ENCODE measurements at places on chromosomes 3 and 15. TPM values are rescaled to one million over a fixed set of nuclear protein-coding genes. Genes with fewer than 3 reads are reported as not detected.

DNA sequence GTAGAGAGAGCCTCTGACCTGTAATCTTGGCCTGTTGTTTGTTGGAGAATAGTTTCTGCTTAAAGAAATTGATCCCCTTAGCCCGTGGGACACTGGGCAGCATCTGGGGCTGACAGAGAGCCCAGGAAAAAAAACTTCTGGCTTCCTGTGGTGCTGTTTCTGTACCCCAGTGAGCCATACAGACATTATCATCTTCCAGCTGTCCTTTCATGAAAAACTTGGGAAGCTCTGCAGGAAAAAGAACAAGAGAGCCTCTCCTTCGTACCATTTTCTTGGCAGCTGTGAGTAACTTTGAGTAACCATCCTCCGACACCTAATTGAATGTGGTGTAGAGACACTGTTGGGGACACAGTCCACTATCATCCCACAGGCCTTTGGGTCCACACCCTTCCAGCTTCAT lies 333.0 kb downstream of the SHQ1 start:
- no peaks in the 10 kb centered on the region for H3K36me3 ChIP-seq
- no peak overlapping the region for H3K27ac ChIP-seq
- no peaks in the 10 kb centered on the region for H3K4me1 ChIP-seq
- no peak overlapping the region for H3K4me3 ChIP-seq
- H3K27me3 ChIP-seq: no peaks in the 10 kb centered on the region

DNA sequence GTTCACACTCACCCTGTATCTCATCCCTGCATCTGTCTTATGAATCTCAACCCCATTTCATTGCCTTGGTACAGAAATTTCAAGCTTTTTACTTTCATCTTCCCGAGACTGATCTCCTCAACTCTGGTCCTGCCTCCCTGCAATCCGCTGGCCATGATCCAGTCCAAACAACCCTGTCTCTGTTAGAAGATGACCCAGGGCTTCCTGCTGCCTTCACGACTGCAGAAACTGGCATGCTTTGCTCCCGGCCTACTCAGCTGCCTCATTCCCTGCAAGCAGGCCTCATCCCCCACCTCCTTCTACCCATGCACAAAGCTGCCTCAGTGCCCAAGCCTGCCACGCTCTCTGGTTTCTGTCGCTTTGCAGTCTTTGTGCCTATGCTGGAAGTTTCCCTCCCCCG lies 12.4 kb downstream of the HES1 start:
- no peaks in the 10 kb centered on the region for H3K36me3 ChIP-seq
- H3K27ac ChIP-seq: no peak overlapping the region
- H3K4me1 ChIP-seq: no peaks in the 10 kb centered on the region
- DNase-seq: no peak
- H3K27me3 ChIP-seq: no peaks in the 10 kb centered on the region

GRCh38 chr3:46624533-46624932 lies 12.2 kb downstream of the FAM240A start:
- DNase-seq: no peak
- no peaks in the 10 kb centered on the region for H3K4me1 ChIP-seq
- no peak overlapping the region for H3K4me3 ChIP-seq
- H3K27me3 ChIP-seq: no peaks in the 10 kb centered on the region

- H3K27ac ChIP-seq: no peak overlapping the region
- no peak for DNase-seq
- no peaks in the 10 kb centered on the region for H3K4me1 ChIP-seq
- no peaks in the 10 kb centered on the region for H3K27me3 ChIP-seq
- H3K36me3 ChIP-seq: no peaks in the 10 kb centered on the region
- H3K4me3 ChIP-seq: no peak overlapping the region
These were observed 34.8 kb upstream of the MCTP2 start for GRCh38 chr15:94196531-94196930.

- no peak overlapping the region for H3K27ac ChIP-seq
- no peaks in the 10 kb centered on the region for H3K4me1 ChIP-seq
- H3K27me3 ChIP-seq: no peaks in the 10 kb centered on the region
- no peaks in the 10 kb centered on the region for H3K36me3 ChIP-seq
These were observed 217.6 kb downstream of the TPRG1 start for GRCh38 chr3:189389346-189389745.

PDZRN3 gene
- polyA plus RNA-seq: 33.6 TPM

PLA2G4E gene
- not detected for polyA plus RNA-seq

PLCB2 gene
- polyA plus RNA-seq: 7.2 TPM
